ENCODE measurements at places on chromosomes 2 and 18. TPM values are rescaled to one million over a fixed set of nuclear protein-coding genes. Genes with fewer than 3 reads are reported as not detected.

Gene SAG
- not detected for polyA plus RNA-seq

Gene NEU4
- 0.05 TPM for polyA plus RNA-seq

Gene CYP26B1
- polyA plus RNA-seq: 0.26 TPM

Gene MGAT4A
- polyA plus RNA-seq: 0.05 TPM
